ENCODE measurements at places on chromosomes 13 and 19.

DNA sequence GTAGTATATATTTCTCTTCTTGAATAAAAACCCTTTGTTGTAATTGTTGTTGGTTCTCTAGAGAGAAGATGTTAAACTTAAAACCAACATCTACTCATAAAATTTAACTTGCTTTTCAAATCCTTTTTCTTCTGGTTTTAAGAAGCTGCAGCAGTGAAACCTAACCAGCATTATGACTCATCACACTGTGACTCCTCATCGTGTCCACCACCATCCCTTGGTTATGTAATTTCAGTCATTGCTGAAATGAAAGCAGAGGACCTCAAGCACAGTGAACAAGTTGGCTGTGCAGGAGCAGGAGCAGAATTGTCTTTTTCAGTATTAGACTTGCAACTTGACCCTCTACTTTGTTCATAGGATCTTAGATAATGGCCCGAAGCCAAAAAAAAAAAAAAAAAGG lies 64.9 kb upstream of the HTR2A start:
- no peak for DNase-seq

- DNase-seq, result no peak
Measured at GRCh38 chr13:23934520-23934919, 37.2 kb upstream of the C1QTNF9B start.

- no peak for DNase-seq
Measured at GRCh38 chr19:4531562-4532165, 3.4 kb downstream of the PLIN5 start.

GRCh38 chr13:99421758-99422585 lies 79.3 kb upstream of the TM9SF2 start:
- peak; percentile 55 for DNase-seq

DNA sequence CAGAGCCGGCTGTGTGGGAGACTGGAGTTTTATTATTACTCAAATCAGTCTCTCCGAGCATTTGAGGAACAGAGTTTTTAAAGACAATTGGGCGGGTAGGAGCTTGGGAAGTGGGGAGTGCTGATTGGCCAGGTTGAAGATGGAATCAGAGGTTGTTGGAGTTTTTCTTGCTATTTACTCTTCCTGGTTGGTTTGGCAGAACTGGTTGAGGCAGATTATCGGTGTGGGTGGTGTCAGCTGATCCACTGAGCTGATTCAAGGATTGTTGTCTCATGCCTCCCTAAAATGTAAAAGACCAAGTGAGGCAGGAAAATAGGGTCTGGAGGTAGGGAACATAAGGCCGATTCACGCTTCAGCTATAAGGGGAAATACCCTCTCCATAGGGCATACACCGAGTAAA lies 1.3 kb upstream of the TDRD12 start:
- DNase-seq, result no peak

- no peak for DNase-seq
Measured at GRCh38 chr13:34591129-34591528, 350.9 kb upstream of the NBEA start.

DNA sequence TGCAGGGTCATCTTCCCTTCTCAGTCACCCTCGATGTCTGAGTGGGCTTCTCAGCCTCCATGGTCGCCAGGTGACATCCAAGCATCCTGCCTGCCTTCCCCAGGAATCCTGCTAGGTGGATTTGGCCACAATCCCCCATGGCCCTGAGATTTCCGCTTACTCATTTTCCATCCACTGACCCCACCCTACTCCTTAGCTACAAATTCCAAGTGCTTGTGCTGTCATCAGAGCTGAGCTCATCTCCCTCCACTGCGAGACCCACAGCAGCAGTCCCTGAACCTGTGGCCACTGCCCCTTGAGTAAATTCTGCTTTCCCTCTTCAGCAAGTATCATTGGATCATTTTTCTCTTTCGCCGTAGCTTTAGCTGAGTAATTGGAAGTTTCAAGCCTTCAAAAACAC lies 90.5 kb upstream of the ANKRD10 start:
- no peak for DNase-seq

GRCh38 chr13:90793261-90793820 lies 554.1 kb upstream of the MIR17HG start:
- DNase-seq, result no peak

DNA sequence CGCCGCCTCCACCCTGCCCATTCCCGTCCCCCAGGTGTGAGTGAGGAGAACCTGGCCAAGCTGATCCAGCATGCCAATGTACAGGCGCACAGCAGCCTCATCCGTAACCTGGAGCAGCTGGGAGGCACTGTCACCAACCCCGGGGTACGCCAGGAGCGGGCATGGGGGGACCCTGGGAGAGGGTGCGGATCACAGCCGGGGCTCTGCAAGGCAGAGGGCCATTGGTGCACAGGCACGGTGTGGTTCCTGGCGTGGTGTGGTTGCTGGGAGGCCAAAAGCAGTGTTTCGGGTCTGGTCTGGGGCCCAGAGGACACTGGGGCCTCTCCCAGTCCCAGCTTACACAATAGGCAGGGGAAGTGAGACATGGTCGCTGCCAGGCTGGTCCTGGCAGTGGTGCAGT lies 8.3 kb downstream of the STXBP2 start:
- DNase-seq, result no peak

DNA sequence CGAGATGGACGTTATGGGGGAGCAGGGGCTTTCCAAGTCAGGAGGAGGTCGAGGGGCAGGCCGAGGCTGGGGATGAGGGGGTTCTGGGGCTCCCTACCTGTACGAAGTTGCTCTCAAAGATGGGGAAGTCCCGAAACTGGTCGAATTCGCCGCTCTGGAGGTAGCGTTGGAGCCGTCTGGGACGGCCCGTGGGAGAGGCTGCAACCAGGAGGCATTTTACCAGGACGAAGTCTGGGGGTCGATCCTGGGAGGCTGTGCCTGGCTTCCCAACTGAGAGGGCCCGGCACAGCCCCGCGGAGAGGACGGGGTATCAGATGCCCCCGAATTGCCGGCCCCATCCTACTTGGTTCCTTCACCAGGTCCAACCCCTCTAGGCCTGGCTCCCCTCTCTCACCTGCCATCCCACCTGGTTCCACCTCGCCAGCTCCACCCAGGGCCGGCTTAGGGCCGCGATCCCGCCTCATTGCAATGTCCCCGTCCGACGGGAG lies 527 bp upstream of the EMC10 start:
- no peak for DNase-seq

- DNase-seq, result no peak
Measured at GRCh38 chr19:38039966-38040365, 133.0 kb downstream of the SIPA1L3 start.

Measured in mesenteric fat pad (tissue), 1 donor.